GM19239 (cell line): ENCODE measurements at places on chromosomes 2 and 18.

DNA sequence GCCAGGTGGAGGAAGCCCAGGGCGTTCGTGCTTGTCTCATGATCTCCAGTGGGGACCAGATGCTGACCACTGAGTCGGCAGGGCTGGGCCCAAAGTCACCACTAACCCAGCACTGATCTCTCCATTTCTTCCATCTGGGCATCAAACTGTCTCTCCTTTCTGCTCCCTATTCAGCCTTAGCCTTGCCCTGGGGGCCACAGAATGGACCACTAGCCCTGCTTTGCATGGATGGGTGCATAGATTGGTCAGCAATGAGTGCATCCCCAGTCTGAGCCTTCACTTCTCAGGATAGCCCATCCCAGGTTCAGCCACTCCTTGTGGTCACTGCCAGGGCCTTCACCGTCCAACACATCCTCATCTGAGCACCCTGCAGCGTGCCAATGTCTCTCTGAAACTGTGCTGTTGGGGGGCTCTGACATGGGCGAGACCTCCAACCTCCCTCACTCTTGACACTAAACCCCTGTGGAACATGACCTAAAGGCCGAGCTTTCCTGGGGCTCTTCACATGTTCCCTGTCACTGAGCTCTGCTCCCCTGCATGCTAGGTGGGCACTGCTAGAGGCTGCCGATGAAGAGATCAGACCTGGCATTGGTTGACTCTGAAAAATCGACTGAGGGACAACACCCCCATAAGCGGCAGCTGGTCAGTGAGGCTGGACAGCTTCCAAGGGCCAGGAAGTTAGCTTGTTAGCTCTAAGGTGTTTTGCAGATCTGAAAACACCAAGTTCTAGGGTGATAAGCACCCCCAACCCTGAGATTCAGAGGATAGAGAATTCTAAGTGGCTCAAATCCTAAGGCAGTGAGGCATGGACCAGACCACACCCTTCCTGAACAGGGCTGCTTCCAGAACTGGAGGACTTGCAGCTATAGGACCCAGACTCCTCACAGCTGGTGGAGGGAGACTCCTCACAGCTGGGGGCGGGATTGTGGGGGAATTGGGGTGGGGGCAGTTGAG lies 61.7 kb downstream of the HS1BP3 start:
- no peak for DNase-seq

DNA sequence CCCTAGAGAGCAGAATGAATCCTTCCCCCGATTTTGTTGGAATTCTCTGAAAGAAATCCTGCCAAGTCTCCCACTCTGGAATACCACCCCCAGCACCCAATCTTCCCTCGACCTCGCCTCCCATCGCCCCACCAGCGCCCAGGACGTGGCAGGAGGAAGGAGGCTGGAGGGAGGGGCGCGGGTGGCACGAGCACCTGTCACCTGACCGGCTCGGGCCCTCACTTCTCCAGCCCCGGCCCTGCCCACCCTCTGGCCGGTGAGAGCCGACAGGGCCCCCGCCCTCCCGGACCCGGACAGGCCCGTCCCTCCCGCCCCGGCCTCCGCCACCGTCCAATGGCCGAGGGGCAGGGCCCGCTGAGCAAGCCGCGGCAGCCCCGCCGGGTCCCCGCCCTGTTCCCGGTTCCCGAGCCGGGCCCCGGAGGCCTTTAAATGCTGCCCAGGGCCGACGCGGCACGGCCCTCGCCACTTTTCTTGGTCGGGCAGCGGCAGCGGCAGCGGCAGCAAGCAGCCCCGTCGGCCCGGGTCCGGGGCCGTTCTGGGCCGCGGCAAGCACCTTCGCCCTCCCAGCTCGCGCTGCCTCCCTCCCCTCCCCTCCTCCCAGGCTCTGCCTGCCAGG lies at the start of gene LGALSL:
Gene LGALSL (plus strand): TSS at position 393 of the 616 bp plus-strand sequence. CDS start 384 bp downstream, outside the sequence.
- peak; percentile 79 for DNase-seq

GRCh38 chr2:46855805-46856204 lies 59.8 kb downstream of the MCFD2 start:
- no peak for DNase-seq

GRCh38 chr2:29218071-29218470 lies 102.9 kb downstream of the CLIP4 start:
- DNase-seq, result no peak

GRCh38 chr2:216503159-216503629 lies 4.5 kb downstream of the RPL37A start:
- no peak for DNase-seq

- no peak for DNase-seq
These were observed 59.4 kb upstream of the BZW1 start for GRCh38 chr2:200752332-200752731.

- DNase-seq, result no peak
These were observed 4.7 kb downstream of the SERTAD2 start for GRCh38 chr2:64649013-64649484.

GRCh38 chr2:54629914-54630857 lies 93.3 kb upstream of the EML6 start:
- DNase-seq, result no peak

DNA sequence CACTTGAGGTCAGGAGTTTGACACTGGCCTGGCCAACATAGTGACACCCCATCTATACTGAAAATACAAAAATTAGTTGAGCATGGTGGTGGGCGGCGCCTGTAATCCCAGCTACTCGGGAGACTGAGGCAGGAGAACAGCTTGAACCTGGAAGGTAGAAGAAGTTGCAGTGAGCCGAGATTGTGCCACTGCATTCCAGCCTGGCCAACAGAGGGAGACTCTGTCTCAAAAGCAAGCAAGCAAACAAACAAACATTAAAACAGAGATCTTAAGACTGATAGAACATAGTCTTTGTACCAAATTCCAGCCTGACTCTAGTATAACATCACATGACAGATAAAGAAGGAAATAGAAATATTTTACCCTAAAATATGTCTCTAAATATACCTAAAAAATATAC lies 168.1 kb downstream of the PTPRM start:
- no peak for DNase-seq

GRCh38 chr2:202149936-202150335 lies 76.9 kb downstream of the KIAA2012 start:
- no peak for DNase-seq

DNA sequence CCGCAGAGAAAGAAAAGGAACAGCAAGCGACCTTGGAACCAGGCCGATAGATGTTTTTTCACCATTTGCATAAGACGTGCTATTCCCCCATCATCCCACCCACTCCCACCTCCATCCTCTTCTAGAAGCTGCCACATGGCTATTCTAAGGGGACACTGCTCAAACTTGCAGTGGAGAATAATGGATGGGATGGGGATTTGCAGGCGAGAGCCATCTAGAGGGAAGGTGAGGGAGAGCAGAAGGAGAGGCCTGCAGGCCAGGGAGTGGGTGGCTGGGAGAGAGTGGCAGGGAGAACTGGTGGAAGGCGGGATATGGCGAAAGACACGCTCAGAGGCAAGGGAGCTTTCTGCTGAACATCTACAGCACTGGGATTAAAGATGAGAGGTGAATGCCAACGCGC lies 84.9 kb downstream of the MAPK4 start:
- no peak for DNase-seq

GRCh38 chr18:73577365-73577764 lies 570.3 kb downstream of the FBXO15 start:
- no peak for DNase-seq

GRCh38 chr18:79625195-79625923 lies 54.2 kb upstream of the CTDP1 start:
- peak; percentile 45 for DNase-seq

DNA sequence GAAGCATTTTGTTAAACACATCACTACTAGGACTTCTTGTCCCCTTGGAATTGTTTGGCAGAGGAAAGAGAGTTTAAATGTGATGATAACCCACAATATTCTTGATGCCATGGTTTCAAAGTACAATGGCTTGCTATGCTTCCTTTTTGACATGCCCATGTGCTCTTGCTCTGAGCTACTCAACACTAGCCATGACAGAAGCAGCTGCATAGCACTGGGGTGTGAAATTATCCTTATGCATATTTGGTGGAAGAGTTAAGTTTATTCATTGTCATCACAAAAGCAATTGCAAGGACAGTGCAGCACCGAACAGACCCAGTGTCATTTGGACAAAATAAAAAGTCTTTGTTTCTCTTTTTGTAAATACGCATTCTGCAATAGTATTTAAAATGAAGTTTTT lies 209.9 kb upstream of the CDH20 start:
- no peak for DNase-seq

- no peak for DNase-seq
These were observed 103.5 kb upstream of the ASB18 start for GRCh38 chr2:236367506-236368289.

DNA sequence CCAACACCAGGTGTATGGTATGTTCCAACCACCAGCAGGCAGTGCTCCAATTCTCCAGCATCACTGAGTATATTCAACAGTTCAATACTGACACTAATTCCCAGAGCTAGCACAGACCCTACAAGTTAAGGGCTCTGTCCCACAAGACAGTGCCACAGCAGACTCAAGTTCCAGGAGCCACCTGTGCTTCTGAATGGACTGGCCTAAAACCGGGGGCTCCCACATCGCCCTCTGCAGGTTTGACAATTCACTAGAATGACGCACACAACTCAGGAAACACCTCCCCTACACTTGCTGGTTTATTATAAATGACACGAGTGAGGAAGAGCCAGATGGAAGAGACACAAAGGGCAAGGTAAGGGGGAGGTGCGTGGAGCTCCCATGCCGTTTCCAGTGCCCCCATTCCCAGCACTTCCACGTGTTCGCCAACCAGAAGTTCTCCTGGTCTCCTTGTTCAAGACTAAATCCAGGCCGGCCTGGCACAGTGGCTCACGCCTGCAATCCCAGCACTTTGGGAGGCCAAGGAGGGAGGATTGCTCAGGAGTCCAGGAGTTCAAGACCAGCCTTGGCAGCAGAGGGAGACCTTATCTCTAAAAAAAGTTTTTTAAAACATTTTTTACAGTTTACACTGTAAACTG lies 12.2 kb upstream of the ATP6V1B1 start:
- DNase-seq, result no peak

DNA sequence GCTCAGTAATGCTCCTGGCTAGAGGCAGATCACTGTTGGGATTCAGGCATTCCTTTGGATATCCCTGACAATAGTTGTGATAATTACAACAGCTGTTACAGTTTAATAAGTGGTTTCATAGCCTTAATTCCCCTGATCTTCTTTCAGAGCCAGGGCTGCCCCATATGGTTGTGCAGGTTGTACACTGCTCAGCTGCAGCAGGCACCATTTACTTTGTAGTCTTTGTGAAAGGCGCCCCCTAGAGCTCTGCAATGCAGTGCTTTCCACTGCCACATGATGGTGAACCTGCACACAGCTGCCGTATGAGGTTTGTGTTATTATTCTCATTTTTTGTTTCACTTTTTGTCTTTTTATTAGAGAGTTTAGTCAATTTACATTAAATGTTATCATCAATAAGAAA lies 239.1 kb downstream of the KCNS3 start:
- no peak for DNase-seq
